Stimulated activated CD8-positive, alpha-beta memory T cell treated with anti-CD3 and anti-CD28 coated beads, Interleukin-15, amount 100 ng/mL, for 4 hours (primary cell): ENCODE measurements at places on chromosomes 3 and 15.

DNA sequence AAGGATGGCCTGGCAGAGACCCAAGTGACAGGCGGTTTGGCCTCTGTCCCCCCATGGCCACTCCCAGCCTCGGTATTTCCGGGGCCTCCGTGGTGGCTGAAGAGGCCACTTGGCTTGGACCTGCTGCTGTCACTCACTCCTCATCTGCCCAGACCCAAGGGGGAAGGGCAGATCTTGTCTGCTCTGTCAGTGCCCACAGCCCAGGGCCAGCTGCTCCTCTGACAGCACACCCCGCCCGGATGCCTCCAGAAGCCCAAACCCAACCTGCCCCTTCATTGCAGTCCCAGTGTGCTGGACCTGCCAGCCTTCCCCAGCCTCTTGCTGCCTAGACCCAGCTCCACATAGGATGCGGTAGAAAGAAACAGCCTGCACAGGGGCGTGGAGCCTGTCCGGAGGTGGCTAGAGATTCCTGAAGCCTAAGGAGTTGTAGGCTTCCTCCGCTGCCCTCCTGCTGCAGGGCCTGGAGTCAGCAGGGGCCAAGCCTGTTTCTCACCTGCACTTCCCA is 52.0 kb downstream of the MAGEF1 start:
- DNase-seq = no peak

DNA sequence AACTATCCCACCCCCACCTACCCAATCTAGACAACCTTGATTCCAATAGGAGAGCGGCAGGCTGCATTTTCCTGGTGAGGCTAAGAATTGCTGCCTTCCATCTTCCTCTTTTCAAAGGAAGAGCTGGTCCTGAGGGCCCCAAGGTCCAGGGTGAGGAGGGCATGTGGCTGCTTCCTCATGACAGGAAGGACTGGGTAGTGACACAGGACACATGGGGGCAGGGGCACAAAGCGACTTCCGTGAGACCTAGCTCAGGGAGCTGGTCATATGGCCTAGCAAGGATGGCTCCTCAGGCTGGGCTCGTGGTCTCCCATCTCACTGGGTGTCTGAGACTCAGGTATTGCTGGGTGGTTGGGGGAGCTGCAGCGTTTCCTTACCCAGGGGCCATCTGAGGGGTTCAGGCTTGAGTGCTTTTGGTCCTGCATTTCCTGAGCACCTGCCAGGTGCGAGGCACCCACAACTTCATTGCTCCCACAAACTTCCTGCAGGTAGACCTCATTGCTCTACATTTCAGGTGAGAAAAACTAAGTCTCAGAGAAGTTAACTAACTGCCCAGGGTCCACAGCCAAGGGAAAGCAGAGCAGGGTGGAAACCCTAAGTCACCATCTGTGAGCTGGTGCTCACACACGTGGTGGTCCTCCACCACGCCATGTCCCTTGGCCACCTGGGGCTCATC is 160.0 kb upstream of the TLE3 start:
- DNase-seq = no peak

DNA sequence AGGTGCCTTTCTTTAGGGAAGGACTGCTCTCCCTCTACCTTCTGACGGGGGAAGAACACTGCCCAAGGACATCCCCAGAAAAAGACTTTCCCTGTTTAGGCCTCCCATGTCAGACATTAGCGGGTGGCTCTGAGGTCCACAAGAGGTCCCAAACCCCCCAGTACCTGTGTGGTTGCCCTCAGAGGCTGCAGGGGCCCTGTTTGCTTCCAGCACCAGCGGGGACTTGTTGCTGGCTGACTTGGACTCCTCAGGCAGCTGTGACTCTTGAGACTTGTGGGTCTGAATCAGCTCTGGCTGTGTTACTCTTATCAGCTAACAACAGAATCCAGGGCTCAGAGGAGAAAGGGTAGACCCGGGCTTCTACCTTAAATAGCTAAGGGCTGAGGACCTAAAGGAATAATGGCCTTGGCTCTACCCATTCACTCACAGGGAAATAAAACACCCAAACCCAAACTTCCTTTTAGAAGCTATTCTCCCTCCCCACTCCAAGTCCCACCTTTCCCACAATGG is 39.2 kb downstream of the SEMA3G start:
- no peak for DNase-seq

GRCh38 chr3:15501126-15501525 is 20.4 kb downstream of the COLQ start:
- no peak for DNase-seq

- no peak for DNase-seq
Observed at GRCh38 chr15:71639471-71639870, 170.9 kb upstream of the NR2E3 start.

- DNase-seq = no peak
Observed at GRCh38 chr3:186451371-186451770, 89.3 kb upstream of the DGKG start.

DNA sequence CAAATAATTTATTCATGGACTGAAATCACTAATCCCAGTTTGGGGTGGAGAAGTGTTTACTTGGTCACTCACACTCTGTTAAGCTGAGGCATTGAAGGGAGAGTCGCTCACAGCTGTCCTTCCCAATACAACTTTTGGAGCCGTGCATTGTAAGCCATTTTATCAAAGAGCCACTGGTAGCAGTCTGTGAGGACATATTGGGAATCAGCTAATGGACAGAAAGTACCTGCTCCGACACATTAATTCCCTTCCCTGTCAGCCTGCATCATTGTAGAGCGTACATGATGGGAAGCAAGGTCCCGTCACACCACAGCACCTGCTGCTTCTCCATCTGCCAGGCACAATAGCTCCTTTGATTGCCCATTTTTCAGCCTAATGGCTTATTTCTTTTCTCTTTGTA is 643.2 kb downstream of the SQOR start:
- DNase-seq = no peak

GRCh38 chr15:91852741-91853510 is 582 bp upstream of the SLCO3A1 start:
- DNase-seq = no peak

DNA sequence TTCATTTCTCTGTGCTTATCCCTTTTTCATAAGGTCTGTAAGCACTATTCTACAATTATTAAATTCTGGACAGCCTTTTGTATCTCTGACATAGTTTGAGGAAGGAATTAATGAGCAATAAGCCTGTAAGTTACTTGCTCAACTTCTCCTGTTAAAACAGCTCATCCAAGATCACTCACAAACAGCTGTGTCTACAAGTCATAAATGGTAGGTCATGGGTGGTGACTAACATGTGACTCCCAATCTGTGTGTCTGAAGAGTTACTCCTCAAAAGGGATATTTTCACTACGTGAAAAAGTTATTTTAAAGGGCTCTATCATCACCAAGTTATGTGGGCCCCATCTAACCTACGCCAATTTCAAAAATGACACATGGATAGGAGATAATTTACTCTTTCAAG is 145.2 kb upstream of the CBLB start:
- no peak for DNase-seq

- DNase-seq = peak; percentile 48
Observed at GRCh38 chr3:37855363-37855970, 6.2 kb upstream of the CTDSPL start.

- DNase-seq = no peak
Observed at GRCh38 chr3:28151608-28152228, 89.7 kb upstream of the CMC1 start.

DNA sequence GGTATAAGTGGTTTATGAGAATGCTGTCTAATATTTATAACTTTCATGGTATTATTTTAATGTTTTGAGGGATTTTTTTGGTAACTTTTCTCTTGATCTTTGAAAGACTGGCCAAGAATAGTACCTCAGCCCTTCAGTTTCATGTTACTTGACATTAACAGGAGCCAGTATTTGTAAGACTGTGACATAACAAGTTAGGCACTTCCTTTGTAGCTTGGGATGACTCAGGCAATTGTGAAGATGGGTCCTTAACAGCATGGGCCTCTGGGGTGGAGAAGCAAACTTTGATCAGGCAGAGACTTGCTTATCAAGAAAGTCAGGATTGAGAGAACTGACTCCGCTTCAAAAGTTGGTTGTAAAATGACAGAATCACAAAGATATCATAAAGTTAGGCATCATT is 9.5 kb downstream of the LRRC49 start:
- no peak for DNase-seq

- no peak for DNase-seq
Observed at GRCh38 chr3:101703169-101703568, 16.7 kb upstream of the RPL24 start.

- DNase-seq = no peak
Observed at GRCh38 chr15:63758341-63758740, 75.4 kb downstream of the HERC1 start.

GRCh38 chr3:48058091-48058490 is 41.9 kb upstream of the MAP4 start:
- DNase-seq = no peak

DNA sequence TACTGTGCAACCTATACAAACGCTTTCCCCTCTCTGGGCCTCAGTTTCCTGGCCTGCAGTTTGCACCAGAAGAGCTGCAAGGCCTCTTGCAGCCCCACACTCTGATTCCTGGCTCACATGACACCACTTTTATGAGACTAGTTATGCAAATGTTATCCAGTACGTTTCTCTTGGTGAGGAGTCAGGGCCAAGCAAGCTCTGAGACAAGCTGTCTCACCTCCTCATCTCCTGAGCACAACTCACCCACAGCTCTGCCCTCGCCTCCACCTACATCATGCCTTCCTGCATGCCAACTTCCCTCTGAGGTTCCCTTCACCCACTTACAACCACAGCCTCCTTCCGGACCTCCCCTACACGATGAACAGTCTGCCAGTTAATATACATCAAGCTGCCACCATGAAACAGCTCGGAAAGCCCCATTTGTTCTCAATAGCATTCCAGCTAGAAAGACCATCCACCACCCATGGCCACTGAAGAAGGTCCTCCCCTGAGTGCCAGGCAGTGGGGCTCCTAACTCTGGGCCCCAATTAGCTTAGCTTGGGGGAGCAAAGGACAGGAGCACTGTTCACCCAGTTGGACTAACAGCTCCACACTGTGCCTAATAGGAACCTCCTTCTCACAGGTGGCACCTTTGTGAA is 25.0 kb downstream of the CRYGS start:
- peak; percentile 48 for DNase-seq

GRCh38 chr15:82587805-82588204 is 47.5 kb upstream of the RPS17 start:
- DNase-seq = no peak

GRCh38 chr3:14823393-14823792 is 4.6 kb downstream of the FGD5 start:
- no peak for DNase-seq

DNA sequence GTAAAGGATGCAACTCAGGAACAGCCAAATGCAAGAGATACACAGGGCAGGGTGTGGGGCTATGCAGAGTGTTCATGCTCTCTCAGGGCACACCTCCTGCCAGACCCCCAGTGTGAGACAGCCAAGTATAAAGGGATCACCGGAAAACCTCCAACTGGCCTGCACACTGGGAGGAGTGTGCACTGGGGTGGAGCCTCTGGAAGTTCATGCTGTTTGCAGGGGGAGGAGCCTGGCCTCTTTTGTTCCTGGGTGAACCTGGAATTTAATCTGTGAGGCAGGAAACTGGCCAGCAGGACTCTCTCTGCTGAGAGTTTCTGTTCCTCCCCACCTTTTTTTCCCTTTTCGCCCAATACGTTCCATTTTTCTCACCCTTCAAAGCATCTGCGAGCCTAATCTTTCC is 204.1 kb downstream of the WNT5A start:
- DNase-seq = no peak

DNA sequence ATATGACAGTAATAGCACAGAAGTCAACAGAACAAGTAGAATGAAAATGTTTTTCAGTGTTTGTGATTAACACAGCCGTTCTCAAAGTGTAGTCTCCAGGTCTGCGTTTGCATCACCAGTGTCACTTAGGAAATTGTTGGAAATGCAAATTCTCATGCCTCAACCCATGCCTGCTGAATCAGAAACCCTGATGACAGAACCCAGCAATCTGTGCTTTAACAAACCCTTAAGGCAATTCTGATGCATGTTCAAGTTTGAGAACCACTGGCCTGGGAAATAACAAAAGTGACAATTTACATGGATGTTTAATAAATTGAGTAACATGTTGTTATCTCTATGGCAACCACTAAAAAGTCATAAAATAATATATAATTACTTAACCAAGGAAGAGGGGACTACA is 103.1 kb upstream of the ATP11B start:
- no peak for DNase-seq

GRCh38 chr3:50156549-50157493 is 1.7 kb downstream of the SEMA3F start:
- no peak for DNase-seq

- DNase-seq = no peak
Observed at GRCh38 chr3:45137656-45138181, 8.5 kb downstream of the CDCP1 start.

- no peak for DNase-seq
Observed at GRCh38 chr3:182028081-182028480, 316.4 kb downstream of the SOX2 start.

DNA sequence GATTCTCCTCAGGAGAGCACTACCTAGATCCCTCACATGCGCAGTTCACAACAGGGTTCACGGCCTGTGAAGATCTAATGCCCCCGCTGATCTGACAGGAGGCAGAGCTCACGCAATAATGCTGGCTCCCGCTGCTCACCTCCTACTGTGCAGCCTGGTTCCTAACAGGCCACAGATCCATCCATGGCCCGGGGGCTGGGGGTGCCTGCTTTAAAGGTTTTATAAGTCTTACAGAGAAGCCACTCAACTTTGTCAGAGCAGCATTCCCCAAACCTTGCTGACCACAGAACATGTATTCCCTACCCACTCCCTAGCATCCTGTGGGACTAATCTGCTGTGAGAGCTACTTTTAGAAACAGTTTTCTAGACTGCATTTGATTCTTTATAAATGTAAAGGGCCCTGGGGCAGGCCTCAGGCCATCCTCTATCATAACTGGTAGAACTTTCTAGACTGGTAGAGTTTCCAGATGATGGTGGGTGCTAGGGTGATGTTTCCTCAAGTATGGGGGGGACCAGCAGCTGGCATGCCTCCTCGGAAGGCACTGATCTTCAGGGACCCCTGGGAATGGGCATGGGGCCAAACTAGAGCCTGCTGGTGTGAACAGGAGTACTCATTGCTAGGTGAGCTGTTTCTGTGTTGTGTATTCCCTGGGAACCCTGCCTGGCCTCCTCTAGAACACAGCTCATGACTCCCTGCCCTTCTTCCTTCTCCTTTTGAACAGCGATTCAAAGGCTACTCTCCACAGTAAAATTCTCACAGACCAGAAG is 25.7 kb upstream of the RAD18 start:
- DNase-seq = no peak

GRCh38 chr3:166177130-166177529 is 339.9 kb upstream of the BCHE start:
- DNase-seq = no peak

DNA sequence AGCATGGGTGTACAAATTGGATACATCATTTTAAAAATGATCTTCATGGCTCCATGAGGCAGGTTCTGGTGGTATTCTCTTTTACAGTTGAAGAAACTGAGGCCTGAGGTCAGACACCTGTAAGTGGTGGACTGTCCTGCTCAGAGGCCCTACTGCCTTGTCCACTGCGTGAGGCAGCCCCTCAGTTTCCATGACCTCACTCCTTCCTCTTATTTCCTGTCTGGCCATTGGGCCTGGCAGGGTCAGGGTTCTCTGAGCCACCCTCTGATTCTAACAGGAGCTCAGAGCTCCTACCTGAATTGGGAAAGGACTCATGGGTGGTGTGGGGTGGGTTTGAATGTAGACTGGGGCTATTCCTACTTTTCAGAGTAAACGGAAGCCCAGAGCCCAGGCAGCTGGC is 17.5 kb downstream of the PLEKHO2 start:
- DNase-seq = no peak

GRCh38 chr15:93063262-93063671 is 25.7 kb downstream of the RGMA start:
- DNase-seq = no peak
